Caco-2 (cell line): ENCODE measurements at places on chromosomes 1 and 21.

GRCh38 chr1:76501136-76501535 is 366.1 kb upstream of the ST6GALNAC5 start:
- DNase-seq: no peak

DNA sequence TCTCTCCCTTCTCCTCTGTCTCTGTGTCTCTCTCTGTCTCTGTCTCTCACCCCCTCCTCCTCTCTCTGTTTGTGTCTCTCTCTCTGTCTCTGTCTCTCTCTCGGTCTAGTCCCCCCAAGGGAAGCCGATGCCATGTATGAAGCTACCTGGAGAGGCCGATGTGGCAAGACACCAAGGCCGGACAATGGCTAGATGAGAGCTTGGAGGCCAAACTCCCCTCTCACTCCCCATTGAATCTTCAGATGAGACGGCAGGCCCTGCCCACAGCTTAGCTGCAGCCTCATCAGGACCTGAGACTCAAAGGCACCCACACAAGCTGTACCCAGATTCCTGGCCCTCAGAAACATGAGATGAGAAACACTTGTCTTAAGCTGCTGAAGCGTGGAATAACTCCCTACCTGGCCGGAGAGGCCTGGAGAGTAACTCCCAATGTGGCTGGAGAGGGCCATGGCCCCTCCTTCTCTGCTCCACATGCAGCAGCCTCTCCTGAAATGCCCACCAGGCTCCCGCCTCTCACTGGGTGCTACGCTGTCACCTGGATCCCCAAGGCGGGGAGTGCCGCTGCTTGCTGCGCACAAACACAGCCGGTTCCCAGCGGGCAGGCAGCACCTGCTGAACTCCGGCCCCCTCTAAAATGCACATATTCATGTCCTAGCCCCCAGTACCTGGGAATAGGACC is 7.8 kb upstream of the ACTRT2 start:
- no peak for DNase-seq

DNA sequence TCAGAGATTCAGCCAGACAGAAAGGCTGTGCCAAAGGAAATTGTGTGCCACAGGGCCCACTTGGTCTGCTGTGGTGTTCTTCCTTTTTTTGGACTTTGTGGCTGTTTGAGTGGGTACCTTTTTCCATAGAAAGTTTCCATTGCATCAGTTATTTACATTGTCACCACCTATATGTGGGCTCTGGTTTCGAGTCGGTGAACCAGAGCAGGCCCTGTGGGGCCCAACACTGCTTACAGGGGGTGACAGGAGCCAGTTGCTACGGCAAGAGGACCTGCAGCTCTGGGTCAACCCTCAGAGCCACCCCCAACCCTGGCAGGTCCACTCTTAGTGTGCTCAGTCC is 157.0 kb upstream of the EDN2 start:
- no peak for DNase-seq

GRCh38 chr1:54859700-54860391 is 27.1 kb downstream of the DHCR24 start:
- no peak for DNase-seq

GRCh38 chr1:44405798-44406736 is 1.0 kb downstream of the RNF220 start:
- no peak for DNase-seq
